ENCODE measurements at places on chromosomes 12 and 14.
A peak's percentile ranks its signal among the peaks of the same experiment; 100 is the strongest.

DNA sequence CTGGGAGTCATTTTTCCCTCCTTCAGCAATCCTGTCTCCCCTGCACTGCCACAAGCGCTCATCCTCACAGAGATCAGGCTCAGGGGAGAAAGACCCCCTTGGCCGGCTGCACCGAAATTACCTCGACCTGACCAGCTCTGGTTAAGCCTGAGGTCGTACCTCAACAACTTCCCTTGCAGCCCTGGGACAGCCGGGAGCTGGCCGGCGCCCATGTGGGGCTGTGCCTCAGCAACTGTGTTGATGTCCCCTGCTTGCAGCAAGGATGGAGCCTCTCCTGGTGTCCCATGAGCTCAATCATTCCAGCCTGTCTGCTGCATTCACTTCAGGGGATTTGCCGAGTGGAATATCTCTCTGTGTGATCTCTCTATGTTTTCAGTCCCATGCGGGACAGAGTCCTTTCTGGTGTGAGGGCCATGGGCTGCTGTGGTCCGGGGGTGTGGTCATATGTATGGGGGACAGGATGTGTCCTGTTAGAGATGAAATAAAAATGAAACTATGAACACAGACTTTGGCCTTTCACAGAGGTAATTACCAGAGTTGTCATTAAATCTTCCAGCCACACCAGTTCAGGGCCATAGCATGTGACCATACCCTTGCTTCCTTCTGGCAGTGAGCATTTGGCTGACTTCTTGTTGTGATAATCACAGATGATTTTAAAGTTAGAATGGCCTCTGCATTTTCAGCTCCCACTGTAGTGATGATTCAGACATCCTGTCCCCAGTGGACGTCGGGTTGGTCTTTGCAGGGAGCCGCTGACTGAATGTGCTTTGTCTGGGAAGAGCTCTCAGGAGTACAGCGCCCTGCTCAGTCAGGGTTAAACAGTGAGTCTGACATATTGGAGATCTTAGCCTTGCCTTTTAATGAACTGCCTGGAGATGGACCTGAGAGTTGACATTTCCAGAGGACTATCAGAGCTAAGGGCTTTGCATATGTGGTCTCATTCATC, 405.9 kb downstream of the AACS start:
- no peak for DNase-seq

- no peak for DNase-seq
Observed at GRCh38 chr12:14564336-14564959, 3.2 kb downstream of the PLBD1 start.

GRCh38 chr12:105358789-105359188, 28.3 kb downstream of the C12orf75 start:
- DNase-seq: no peak

- DNase-seq: no peak
Observed at GRCh38 chr12:23703051-23703450, 246.4 kb downstream of the SOX5 start.

GRCh38 chr14:103854017-103854808, 6.8 kb upstream of the PPP1R13B start:
- DNase-seq: no peak

- DNase-seq: peak; percentile 54
Observed at GRCh38 chr14:68781161-68782021, 11.5 kb downstream of the ZFP36L1 start.

GRCh38 chr12:2753536-2753935, 41.2 kb upstream of the FKBP4 start:
- DNase-seq: no peak

GRCh38 chr12:122909442-122910288, 13.7 kb upstream of the VPS37B start:
- DNase-seq: no peak

DNA sequence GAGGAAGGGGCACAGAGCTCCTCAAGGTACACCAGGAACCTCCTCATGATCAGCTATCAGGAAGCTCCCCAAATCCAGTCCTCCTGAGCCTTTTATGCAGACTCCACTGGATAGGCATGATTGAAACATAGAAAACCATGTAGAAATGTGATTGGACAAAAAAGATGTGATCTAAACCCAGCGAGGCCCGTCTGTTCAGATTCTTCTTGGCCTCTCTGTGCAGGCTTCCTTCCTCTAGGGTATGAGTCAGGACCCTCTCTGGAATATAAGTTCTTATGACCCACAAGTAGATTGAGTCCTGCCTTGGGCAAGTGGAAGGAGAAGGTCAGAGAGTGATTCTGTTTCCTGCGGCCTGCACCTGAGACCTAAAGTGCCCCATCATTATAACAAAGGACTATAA, 166.3 kb downstream of the PHLDA1 start:
- DNase-seq: no peak

DNA sequence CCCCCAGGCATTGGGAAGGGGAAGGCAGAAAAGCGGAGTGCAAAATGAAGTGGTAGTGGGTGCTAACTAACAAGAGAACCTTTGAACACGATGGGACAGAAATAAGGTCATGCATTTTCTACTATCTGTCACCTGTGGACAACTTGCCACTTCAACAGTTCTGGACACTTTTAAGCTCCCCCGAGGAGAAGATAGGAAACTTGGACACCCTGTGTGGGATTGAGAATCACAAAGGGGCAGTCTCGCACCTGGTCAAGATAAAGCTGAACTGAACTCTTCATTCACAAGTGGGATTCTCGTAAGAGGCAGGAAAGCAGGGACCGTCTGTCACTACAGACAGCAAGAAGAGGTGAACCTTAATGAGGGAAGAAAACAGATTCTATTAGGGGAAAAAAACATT, 51.6 kb downstream of the EIF2S3B start:
- no peak for DNase-seq

DNA sequence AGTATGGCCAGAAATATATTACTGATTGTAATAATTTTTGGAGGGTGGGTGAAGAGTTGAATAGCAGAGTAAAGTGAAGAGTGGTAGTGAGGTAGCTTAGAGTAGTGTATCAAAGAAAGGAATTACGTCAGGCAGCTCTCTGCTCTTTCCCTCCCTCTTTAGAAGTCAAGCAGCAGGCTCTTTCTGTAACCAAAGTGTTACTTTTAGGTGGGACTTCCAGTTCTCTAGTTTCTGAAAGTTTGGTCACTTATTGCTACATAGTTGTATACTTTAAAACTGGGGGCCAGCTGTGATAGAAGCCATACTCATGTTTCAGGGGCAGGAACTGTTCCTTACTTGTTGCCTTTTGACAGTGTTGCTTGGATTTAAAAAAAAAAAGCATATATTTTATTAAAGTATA, 30.6 kb downstream of the ATF7IP start:
- DNase-seq: no peak

- no peak for DNase-seq
Observed at GRCh38 chr14:104940526-104941150, 16.0 kb downstream of the PLD4 start.

DNA sequence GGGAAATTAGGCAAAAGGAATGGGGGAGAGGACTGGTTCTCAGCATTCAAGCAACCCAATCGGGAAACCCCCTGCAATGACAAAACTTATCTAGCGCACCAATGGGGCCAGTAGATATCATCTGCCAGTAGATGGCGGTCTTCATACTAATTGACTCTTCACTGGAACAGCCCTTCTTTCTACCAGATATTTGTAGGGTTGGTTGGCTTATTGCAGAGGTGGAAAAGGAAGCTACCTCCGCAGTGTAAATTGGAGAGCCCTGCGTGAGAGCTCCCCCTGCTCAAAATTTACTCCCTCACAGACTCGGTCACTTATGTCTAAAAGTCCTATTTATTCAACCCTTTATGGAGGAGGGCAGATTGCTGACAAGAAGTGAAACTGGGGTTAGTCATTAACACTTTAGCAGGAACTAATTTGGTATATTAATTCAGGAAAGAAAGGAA, 166.1 kb upstream of the CCND2 start:
- DNase-seq: peak; percentile 65

- no peak for DNase-seq
Observed at GRCh38 chr12:132074216-132074615, 69.9 kb downstream of the DDX51 start.

DNA sequence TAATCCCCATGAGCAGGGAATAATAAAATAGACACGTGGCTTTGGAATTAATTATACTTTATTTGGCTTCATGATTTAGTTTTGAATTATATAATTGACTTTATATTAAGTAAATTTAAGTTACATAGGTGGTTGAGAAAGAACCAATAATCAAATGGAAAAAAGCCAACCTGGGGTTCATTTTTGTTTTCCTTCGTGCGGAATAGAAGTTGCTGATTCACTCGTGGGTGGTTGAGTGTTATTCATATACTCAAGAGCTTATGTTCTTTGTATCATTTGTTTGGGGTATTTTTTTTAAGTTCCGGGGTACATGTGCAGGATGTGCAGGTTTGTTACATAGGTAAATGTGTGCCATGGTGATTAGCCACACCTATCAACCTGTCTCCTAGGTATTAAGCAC, 58.0 kb downstream of the ZNF664 start:
- no peak for DNase-seq

GRCh38 chr12:22467190-22467589, 77.2 kb downstream of the C2CD5 start:
- no peak for DNase-seq

GRCh38 chr14:76133103-76133502, 18.6 kb upstream of the GPATCH2L start:
- no peak for DNase-seq

DNA sequence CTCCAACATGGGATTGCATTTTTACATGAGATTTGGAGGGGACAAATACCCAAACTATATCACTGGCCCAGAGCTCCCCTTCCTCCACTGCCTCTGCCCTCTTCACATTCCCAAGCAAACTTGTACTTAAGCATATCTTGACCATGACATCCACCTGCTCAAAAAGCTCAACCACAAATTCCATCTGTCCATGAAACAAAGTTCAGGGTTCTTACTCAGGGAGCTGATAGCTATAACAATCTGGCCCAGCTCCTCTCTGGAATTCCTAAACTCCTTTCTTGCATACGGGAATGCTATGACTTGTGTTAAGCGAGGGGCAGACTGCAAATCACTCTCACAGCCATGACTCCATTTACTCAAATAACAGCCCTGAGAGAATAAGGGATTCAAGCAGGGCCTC, 152.1 kb downstream of the GALC start:
- no peak for DNase-seq

GRCh38 chr12:67722296-67722695, 73.8 kb downstream of the DYRK2 start:
- no peak for DNase-seq

GRCh38 chr12:108745641-108746040, 14.3 kb upstream of the CORO1C start:
- no peak for DNase-seq

- no peak for DNase-seq
Observed at GRCh38 chr12:117789195-117789912, 179.4 kb downstream of the KSR2 start.

DNA sequence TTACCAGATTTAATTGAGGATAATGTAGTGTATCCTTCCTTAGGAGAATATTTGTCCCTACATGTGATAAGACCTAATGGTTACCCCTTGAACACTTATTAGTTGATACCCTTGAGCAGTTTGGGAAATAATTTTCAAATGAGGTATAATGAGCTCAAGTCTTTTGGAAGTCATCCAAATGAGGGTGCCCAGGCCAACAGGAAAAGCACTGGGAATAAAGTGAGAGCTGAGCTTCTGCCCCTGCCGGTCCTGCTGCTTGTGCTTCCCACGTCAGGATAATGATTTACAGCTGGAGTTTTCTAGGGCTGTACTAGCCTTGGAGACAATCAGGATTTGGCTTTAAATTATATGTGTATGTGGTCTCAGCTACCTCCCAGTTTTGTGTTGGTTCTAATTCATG, 178.8 kb upstream of the FRMD6 start:
- DNase-seq: no peak

GRCh38 chr12:93980711-93981110, 167.7 kb upstream of the PLXNC1 start:
- DNase-seq: no peak

- no peak for DNase-seq
Observed at GRCh38 chr12:89559753-89560152, 33.9 kb upstream of the POC1B start.
